ENCODE measurements at places on chromosomes 5 and 9.

DNA sequence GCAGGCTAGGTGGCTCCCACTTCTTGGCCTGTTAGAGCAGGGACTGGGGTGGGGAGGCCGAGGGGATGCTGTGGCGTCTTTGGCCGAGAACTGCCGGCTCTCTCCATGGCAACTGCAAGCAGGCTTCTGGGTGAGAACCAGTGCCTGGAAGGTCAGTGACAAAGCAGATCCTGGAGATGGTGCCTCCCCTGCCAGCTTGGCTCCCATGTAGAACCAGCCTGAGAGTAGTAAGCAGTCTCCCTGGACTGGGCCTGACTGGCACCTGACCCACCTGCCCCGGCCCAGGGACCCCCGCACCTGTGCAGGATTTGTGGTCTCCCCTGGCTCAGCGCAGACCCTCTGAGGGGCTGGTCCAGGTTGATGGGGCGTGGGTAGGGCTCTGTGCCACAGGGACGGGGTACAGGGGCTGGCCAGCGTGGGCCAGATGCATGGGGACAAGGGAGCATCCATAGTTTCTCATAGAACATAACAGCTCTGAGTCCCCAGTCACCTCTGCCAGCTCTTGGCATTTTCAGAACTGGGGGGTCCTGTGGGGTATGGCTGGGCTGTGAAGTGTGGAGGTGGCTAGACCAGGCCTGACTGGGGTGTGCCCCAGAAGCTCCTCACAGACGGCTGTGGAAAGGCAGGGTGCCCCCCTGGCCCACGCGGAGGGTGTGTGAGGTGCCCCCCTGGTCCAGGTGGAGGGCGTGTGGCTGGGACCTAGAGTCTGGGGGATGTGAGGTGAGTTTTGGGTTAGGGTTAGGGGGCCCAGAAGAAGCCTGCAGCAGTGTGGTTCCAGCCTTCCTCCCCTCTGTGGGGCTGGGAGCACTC, 22.2 kb downstream of the CACNA1B start:
- H3K4me3 ChIP-seq: no peak overlapping the region
- no peak overlapping the region for H3K27ac ChIP-seq
- H3K27me3 ChIP-seq: peaks cover 4% of the 10 kb centered on the region
- no peaks in the 10 kb centered on the region for H3K36me3 ChIP-seq
- H3K4me1 ChIP-seq: no peaks in the 10 kb centered on the region

DNA sequence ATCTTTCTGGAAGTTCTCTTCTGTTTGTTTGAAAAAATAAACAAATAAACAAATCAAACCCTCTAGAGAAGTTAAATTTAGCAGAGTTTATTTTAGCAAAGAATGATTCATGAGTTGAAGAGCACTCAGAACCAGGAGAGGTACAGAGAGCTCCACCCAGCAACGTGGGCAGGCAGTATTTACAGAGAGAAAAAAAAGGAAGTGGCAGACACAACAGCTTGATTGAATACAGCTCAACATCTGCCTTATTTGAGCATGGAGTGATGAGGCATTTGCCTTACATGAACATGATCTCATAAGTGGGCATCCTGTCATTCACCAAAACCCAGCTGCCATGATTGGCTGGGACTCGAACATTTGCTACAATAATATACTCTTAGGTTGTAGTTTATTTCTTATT, 381.6 kb upstream of the ADAMTS16 start:
- H3K36me3 ChIP-seq: no peaks in the 10 kb centered on the region
- no peaks in the 10 kb centered on the region for H3K27me3 ChIP-seq
- DNase-seq: no peak

DNA sequence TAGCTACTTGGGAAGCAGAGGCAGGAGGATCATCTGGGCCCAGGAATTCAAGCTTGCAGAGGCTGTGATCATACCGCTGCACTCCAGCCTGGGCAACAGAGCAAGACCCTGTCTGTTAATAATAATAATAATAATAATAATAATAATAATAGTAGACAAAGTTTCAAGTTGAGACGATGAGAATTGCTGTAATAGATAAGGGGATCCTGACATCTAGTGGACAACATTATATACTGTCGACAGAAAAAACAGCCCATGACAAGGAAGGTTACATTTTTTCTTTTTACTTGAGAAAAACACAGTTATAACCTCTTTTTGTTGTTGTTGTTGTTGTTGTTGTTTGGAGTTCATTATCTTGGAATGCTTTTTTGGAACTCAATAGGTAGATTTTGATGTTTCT, 35.3 kb downstream of the NDFIP1 start:
- H3K27me3 ChIP-seq: no peaks in the 10 kb centered on the region
- peak overlapping the region; percentile 34 for H3K27ac ChIP-seq
- peaks cover 47% of the 10 kb centered on the region for H3K36me3 ChIP-seq
- H3K4me3 ChIP-seq: no peak overlapping the region
- no peak for DNase-seq
- H3K4me1 ChIP-seq: no peaks in the 10 kb centered on the region

GRCh38 chr5:52870448-52870847, 82.7 kb downstream of the ITGA1 start:
- DNase-seq: no peak
- H3K27me3 ChIP-seq: peaks cover 15% of the 10 kb centered on the region
- no peak overlapping the region for H3K4me3 ChIP-seq
- H3K27ac ChIP-seq: no peak overlapping the region
- H3K36me3 ChIP-seq: no peaks in the 10 kb centered on the region
- peaks cover 4% of the 10 kb centered on the region for H3K4me1 ChIP-seq

GRCh38 chr5:39891376-39891775, 466.6 kb upstream of the DAB2 start:
- no peak overlapping the region for H3K4me3 ChIP-seq
- H3K36me3 ChIP-seq: no peaks in the 10 kb centered on the region
- H3K27ac ChIP-seq: no peak overlapping the region
- H3K4me1 ChIP-seq: no peaks in the 10 kb centered on the region
- peaks cover 3% of the 10 kb centered on the region for H3K27me3 ChIP-seq

- H3K4me1 ChIP-seq: peaks cover 4% of the 10 kb centered on the region
- H3K4me3 ChIP-seq: no peak overlapping the region
- no peaks in the 10 kb centered on the region for H3K27me3 ChIP-seq
- DNase-seq: no peak
- no peaks in the 10 kb centered on the region for H3K36me3 ChIP-seq
- H3K27ac ChIP-seq: no peak overlapping the region
These were observed 35.4 kb upstream of the AKNA start for GRCh38 chr9:114423181-114423580.

DNA sequence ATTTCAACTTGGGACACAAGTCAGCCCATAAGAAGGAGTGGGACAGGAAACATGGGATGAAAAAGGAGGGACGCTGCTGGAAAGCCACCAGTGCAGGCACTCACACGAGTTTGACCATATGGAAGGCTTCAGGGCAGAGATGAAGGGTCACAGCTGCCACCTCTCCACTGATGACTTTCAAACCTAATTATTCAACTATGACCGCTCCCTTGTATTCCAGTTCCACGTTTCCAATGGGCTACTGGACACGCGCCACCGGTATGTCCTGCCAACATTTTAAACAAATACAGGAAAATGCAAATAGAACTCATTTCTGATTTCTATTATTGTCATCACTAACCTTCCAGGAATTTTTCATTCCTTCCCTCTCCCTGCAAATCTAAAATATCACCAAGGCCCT, 134.7 kb downstream of the SLC1A3 start:
- H3K27me3 ChIP-seq: peaks cover 32% of the 10 kb centered on the region
- H3K4me1 ChIP-seq: peaks cover 17% of the 10 kb centered on the region
- no peak overlapping the region for H3K4me3 ChIP-seq

DNA sequence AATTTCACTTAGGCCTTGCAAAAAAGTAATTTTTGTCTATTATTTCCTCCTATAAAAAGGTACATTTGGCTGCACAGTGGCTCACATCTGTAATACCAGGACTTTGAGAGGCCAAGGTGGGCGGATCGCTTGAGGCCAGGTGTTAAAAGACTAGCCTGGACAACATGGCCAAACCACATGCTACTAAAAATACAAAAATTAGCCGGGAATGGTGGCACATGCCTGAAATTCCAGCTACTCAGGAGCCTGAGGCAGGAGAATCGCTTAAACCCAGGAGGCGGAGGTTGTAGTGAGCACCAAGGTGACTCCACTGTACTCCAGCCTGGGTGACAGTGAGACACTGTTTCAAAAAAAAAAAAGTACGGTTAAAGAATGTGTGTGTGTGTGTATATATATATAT, 15.7 kb downstream of the NUP155 start:
- H3K36me3 ChIP-seq: peaks cover 36% of the 10 kb centered on the region
- no peak overlapping the region for H3K4me3 ChIP-seq
- DNase-seq: no peak
- H3K27me3 ChIP-seq: no peaks in the 10 kb centered on the region

DNA sequence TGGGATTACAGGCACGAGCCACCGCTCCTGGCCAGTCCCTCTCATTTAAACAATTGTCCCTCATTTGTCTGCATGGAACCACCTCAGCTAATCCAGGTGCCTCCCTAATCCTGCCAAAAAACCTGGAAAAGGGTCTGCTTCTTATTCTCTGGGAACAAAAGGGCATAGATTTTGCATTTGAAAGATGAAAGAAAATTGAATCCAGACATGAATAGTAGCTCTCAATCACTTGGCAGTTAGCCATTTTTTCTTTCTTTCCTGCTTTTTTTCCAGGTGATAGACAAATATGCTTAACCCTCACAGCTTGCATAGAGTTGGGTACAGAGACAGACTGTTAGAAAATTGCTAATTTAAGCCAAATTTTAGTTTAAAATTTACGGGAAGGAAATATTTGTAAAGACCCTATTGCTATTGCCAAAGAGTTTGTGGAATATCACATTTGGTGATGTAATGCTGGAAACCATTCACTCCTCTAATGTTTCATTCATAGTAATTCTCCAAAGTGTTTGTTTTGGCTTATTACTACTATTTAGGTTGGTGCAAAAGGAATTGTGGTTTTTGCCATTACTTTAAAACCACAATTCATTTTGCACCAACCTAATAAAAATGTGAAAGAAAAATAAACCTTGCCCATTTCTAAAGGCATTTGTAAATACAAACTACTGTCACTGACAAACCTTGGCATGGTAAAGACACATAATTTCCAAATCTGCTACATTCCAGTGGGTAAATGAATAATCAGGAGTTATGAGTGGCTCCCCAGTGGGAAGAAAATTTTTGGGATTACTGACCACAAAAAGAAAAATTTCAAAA, 80.5 kb upstream of the JAK2 start:
- DNase-seq: no peak
- H3K4me1 ChIP-seq: peaks cover 4% of the 10 kb centered on the region
- no peak overlapping the region for H3K27ac ChIP-seq
- H3K27me3 ChIP-seq: no peaks in the 10 kb centered on the region
- peaks cover 10% of the 10 kb centered on the region for H3K36me3 ChIP-seq
- no peak overlapping the region for H3K4me3 ChIP-seq

GRCh38 chr5:41345295-41345694, 132.0 kb upstream of the C6 start:
- no peaks in the 10 kb centered on the region for H3K4me1 ChIP-seq
- H3K36me3 ChIP-seq: no peaks in the 10 kb centered on the region
- no peak overlapping the region for H3K4me3 ChIP-seq
- no peaks in the 10 kb centered on the region for H3K27me3 ChIP-seq

DNA sequence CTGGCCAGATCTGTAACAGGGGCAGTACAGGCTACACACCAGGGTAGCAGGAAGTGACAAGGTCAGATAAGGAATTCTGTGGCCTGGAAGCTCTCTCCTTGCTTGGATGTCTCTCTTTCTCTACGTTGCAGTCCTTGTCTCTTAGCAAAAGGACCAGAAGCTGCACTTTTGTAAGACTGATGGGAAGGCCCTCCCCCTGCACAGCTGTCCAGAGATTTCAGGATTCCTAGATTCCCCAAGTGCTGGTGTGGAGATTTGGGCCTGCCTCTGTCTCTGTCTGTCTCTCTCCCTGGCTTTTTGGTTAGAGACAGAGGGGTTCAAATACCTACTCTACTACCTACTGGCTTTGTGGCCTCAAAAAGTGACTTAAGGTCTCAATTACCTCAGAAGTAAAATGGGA, 10.0 kb upstream of the CNTFR start:
- H3K36me3 ChIP-seq: no peaks in the 10 kb centered on the region
- no peaks in the 10 kb centered on the region for H3K4me1 ChIP-seq
- H3K27ac ChIP-seq: no peak overlapping the region

DNA sequence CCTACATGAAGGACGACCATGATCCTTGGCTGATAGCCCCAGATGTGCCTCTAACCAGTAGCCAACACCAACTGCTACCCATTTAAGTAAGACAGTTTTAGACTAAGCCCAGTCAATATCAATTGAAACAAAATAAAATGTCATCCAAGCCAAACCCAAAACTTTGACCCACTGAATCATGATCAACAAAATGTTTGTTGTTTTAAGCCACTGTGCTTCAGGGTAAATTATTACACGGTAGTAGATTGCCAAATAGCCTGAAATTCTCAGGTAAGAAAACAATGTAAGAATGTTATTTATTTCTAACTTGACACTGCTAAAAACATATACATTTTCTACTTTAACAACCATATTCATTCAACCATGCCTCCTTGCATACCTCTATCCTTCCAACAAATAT, 105.5 kb upstream of the PAPPA start:
- no peaks in the 10 kb centered on the region for H3K27me3 ChIP-seq
- H3K4me1 ChIP-seq: no peaks in the 10 kb centered on the region
- no peak for DNase-seq
- H3K4me3 ChIP-seq: no peak overlapping the region
- no peak overlapping the region for H3K27ac ChIP-seq
- H3K36me3 ChIP-seq: no peaks in the 10 kb centered on the region

- no peaks in the 10 kb centered on the region for H3K27me3 ChIP-seq
- H3K36me3 ChIP-seq: no peaks in the 10 kb centered on the region
- DNase-seq: no peak
- H3K4me1 ChIP-seq: no peaks in the 10 kb centered on the region
These were observed 109.3 kb downstream of the JAKMIP2 start for GRCh38 chr5:147673266-147673665.

Data from activated CD4-positive, alpha-beta T cell treated with anti-CD3 and anti-CD28 coated beads, Interleukin-2, amount 10 ng/mL, durations not matched to agents 24 days and 14 days (primary cell).